ENCODE measurements at places on chromosomes 7 and 10.

GRCh38 chr10:11612021-11613001 lies 861 bp upstream of the USP6NL start:
- DNase-seq = no peak

DNA sequence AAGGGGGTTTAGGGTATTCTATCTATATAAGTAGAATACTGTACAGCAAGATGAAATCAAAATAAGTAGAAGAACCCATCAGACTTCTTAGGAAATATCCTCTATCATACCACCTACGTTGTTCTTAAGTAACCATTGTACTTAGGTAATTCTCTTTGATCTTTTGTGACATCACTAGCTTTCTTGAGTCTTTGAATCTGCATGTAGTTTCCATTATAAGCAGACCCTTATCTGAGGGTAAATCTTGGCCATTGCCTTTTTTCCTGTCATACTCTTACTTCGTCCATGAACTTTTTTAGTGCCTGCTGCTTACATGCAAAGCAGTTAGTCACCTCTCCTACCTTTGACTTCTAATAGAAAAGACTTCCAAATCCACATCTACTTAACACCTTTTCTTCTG lies 49.0 kb downstream of the WAC start:
- DNase-seq = no peak

GRCh38 chr7:155964543-155964942 lies 152.3 kb upstream of the SHH start:
- no peak for DNase-seq

GRCh38 chr7:126493801-126494200 lies 758.9 kb downstream of the GRM8 start:
- no peak for DNase-seq

GRCh38 chr7:139602143-139602722 lies 78.7 kb downstream of the CLEC2L start:
- DNase-seq = no peak

GRCh38 chr7:25820432-25821040 lies 331.5 kb upstream of the NFE2L3 start:
- DNase-seq = no peak

DNA sequence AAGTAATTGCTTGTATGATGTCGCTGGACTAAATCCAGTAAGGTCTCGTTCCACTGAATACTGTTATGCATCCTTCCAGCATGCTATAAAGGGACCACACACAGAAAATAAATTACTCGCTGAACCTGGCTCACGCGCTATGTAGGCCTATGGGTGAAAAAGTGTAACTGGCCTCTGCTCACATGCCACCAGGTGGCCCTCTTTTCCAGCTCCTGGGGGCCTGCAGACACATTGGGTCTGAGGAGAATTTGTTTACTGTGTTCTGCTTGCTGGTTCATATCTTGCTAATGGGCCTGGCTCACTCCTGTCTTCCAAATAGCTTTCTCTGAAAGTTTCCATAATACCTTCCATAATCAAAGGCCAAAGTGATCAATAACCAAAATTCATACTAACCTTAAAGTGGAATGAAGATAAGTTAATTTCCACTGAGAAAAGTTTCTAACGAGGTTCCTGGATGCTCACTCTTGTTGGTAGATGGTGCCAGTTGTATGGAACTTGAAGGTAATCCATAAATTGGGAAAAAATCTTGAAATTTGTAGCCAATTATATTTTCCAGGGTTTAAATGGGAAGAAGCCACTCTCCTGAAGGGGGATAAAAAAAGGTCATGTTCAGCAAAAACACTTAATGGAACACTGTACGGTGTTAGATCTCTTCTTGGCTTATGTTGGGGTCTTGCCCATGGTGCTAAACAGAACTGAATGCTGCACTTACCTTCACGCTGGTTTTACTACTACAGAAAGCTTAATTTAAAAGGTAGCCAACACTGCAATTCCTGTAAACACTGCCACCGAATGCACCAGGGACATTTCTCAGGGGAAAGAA lies 27.0 kb upstream of the ZPBP start:
- DNase-seq = no peak

DNA sequence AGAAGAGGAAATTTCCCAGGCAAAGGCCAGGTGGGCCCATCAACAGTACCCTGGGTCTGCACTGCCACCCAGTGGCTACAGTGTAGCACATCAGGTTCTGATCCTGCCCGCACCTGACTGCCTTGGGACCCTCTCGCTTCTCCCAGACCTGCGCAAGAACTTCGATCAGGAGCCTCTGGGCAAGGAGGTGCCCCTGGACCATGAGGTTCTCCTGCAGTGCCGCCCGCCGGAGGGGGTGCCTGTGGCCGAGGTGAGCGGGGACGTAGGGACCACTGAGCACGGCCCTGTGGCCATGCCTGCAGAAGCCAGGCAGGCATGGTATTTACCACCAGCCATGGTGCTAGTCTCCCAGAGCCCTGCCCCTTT lies 33.9 kb upstream of the SLC29A3 start:
- DNase-seq = no peak

DNA sequence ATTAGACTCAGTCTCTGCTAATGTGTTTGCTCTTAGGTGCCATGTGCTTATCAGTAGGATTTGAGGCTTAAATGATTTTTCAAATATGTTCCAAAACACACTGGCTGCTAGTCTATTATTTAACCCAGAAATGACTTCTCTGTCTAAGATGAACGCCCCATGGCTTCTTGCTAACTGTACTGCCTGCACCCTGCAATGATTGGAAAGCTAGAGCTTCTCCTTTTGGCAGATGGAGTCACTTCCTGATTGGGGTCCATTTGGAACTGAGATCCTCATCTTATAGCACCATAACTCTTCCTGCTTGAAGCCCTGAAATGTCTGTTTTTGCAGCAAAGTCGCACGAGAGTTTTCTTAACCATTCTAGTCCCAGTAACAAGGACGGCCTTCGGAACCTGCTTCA lies 186.5 kb upstream of the ADO start:
- no peak for DNase-seq

DNA sequence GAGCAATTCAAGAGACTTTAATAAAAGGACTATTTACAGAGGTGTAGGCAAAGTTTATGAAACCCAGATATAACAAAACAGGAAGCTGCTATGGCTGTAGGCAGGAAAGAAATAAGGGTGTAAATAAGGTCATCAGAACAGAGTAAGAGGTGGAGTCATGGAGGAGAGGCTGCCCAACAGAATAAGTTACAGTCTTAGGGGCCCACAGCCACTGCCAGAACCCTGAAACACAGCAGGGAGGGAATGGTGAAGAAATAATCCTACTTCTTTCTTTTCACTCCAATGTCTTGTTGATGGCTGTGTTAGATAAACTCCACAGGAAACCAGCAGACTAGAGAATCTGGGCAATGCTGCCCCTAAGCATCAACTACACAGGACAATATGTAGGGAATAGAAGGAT lies 155.8 kb upstream of the TAC1 start:
- DNase-seq = no peak

DNA sequence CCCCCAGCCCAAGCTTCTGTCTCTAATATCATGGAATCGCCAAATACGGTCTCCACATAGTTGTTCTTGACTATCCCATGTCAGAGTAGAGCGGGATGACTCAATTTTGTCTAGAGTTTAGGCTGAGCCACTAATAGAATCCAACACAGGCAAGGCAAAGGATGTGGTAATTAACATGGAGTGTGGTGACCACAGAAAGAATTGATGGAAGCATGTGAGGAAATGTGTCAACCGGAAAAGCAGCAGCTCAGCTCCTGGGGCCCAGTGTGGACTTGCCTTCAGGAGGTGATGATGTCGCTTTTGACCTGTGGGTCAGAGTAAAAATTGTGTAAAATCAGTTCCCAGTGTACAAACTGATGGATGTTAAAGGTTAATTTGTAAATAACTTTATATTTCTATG lies 139.3 kb upstream of the KLF6 start:
- DNase-seq = no peak

- DNase-seq = no peak
Observed at GRCh38 chr10:101850749-101851148, 7.1 kb upstream of the KCNIP2 start.

- DNase-seq = no peak
Observed at GRCh38 chr10:34808801-34809745, 6.0 kb downstream of the PARD3 start.

- no peak for DNase-seq
Observed at GRCh38 chr10:117552701-117553141, 10.2 kb downstream of the EMX2 start.

DNA sequence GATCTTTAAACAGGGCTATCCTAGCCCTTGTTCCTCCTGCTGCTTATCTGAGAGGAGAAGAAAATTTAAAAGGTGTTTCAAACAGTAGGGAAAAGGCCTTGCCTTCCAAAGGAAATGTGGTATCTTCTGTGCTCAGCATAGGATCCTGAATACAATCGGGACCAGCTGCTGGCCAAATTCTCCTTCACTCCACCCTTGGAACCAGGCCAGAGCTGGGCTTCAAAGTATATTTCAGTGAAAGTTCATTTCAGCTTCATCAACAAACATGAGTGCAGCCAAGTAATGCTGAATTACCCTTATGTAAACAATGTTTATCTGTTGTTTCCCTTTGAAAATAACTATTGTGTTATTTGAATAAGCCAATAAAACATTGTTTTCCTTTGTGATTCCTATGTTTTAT lies 146.5 kb upstream of the MEOX2 start:
- no peak for DNase-seq

DNA sequence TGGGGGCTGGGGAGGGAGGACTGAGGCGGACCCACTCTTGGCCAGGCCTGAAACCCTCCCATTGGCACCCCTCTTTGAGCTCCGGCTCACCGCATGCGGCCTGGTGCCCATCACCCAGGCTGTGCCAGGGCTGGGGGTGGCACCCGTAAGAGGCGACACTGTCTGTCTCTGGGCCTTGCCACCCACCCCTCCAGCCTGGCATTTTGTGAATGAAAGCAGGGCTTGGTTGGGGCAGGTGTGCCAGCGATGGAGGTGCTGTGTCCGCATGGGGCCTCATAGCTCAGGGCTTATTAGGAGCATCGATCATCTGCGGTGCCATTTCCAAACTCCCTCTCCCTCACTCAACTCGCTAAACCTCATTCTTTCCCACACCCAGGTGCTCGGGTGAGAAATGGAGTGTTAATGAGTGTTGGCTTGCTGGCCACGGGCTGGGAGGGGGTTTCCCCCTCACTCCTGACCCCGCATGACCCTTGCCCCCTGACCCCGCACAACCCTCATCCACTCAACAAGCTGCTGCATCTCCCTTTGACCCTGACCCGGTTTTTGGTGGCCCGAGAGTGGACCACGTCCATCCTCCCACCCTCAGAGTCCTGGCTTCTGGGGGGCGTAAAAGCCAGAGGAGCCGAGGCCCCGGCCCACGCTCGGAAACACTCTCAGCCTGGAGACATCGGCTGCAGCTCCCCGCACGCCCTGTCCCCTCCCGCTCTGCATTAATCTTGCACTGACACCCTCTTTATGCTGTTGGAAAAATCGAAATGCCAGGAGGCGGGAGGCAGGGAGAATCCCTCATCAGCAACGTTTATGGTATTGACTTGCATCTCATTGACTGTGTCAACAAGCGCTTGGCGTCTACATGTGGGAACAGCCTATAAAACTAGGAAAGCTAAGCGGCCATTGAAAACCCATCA lies 161.2 kb downstream of the DNAJB6 start:
- DNase-seq = no peak

GRCh38 chr7:117251687-117252086 lies 71.2 kb downstream of the WNT2 start:
- DNase-seq = no peak

DNA sequence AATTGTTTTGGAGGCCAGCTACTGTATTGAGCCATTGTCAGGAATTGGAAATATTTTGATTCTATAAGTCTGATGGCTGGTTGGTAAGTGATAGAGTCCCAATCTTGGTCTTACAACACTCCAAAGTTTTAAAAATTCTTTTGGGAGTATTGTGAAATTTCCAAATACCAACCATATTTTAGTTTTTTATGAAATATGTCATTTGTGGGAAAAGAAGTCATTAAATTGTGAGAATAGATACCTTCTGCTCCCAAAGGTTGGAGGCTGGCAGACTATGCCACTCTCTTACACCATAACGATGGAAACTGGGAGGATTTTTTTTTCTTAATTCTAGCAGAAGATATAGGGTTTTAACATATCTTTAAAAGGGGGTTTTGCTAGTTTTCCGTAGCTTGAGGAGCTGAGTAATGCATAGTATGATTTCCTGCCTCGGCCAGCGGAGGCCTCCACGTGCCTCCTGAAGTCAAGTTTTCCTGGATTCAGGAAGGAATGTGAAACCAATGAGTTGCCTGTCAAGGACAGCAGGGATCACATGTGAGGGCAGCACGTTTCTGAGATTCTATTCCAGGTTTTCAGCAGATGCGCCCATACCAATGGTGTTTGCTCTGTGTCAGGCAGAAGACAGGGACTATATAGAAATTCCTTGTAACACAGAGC lies 92.2 kb upstream of the LAMB4 start:
- DNase-seq = no peak

GRCh38 chr7:113784956-113785355 lies 133.9 kb downstream of the PPP1R3A start:
- no peak for DNase-seq

- DNase-seq = no peak
Observed at GRCh38 chr10:34826857-34827766, 12.0 kb upstream of the PARD3 start.

DNA sequence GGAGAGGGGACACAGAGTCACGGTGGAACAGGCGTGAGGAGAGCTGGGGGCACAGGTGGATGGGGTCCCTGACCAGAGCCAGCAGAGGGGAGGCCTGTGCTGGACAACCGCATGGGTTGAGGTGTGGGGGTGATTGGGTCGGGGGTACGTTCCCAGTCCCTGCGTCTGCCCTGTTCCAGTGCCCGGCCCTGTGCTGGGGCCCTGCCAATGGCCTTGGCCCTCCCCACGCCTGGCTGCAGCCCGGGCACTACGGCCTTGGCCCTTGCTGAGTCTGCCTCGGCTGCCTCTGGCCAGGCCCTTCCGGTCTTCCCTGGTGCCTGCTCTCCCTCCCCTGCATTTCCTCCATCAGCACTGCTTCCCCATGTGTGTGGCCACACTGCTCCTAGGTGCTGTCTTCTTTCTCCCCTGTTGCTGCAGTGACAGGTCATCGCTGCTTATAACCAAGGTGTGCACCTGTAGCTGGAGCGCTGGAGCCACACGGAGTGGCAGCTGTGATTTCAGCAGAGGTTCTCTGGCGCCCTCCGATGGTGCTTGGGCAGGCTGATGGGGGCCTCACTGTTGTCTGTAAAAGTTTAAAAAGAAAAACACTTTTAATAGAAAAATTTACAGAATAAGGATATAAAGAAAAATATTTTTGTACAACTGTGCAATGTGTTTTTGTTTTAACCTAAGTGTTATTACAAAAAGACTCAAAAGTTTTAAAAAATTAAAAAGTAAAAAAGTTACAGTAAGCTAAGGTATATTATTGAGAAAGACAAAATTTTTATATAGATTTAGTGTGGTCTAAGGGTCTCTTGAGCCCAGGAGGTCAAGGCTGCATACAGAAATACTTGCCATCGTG lies 45.2 kb upstream of the BHLHA15 start:
- no peak for DNase-seq
